Fibroblast of skin of scalp (primary cell): ENCODE measurements at places on chromosomes 2 and 18.

DNA sequence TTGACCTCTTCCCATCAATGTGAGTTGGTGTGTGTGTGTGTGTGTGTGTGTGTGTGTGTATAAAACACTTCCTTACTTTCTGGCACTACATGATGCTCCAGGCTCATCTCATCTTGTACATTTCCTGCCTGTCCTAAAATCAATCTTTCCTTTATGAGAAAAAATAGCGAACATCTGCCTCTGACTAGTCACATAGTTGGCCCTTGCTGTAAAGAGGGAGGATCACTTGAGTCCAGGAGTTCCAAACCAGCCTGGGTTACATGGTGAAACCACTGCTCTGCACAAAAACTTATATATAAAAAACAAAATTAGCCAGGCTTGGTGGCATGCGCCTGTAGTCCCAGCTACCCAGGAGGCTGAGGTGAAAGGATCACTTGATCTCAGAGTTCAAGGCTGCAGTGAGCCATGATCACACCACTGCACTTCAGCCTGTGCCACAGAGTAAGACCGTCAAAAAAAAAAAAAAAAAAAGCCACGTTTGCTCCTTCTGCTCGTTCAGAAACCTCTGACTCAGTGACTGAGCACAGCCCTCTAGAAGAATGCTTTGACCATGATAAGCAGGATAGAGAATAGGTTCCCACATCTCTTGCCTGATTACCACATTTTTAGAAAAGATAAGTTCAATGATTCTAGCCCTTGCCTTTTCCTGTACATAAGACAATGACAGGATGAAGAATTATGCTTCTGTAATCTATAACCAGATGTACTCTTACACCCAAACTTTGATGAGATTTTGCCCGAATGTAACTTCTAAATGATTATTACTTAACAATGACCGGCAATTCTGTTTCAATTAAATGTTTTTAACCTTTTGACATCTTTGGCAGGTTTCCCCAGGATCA lies 45.2 kb upstream of the ST3GAL5 start:
- peak; percentile 81 for DNase-seq

DNA sequence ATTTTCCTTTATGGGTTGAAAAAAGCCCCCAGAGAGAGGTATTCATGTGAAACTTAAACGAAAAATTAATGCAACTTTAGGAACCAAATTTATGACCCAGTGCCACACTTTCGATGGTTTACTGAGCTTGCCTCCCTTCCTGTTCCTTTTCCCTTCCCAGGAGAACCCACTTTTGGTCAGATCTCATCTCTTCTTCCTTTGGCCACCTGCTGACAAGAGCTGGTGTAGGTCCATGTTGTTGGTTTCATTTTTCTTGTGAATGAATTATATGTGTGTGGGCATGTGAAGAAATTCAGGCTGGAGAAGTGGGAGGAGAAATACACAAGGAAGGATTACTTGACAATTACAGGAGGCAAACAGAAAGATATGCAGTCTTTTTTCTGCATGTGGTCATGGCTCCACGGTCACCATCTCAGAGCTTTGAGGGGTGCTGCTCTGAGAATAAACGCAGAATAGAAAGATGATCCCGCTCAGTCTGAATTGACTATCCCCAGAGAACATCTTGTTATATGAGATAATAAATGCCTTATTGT lies 111.3 kb upstream of the TCF4 start:
- DNase-seq = peak; percentile 29

DNA sequence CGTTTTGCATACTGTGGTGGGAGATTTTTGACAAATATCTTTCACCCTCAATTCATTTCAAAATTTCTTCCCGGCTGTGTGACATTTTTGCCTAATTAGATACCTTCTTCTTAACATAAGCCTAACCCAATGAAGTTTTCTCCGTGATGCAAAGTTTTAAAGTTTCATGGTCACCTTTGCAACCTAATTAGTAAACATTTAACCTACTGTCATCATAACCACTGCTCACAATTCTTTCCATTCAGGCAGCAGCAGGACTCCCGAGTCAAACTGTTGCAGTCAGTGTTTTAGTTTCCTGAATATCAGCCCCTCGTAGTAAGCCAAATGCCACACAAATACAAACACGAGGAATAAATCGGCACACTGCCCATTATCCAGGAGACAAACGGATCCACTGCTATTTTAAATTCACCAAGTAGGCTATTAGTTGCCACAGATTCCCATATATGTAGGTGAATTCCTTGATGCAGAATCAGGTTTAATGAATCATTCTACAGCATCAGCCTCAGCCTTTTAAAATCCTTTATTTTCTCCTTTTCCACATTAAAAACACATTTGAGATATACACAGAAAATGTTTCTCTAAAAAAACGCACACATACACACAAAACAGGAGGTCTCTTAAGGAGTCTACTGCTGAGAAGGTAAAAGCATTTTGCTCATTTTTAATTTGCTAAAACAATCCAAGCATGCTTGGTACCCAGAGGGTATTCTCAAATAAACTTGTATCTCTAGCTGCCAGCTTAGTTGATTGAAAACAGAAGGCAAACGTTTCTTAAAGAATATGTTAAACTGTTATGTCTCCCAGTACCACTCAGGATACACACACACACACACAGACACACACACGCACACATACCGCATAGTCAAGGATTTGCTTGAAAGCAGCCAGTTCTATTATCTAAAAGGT lies 106.5 kb upstream of the KCTD1 start:
- DNase-seq = peak; percentile 16

GRCh38 chr2:203909261-203909967 lies 27.1 kb upstream of the ICOS start:
- DNase-seq = peak; percentile 77

DNA sequence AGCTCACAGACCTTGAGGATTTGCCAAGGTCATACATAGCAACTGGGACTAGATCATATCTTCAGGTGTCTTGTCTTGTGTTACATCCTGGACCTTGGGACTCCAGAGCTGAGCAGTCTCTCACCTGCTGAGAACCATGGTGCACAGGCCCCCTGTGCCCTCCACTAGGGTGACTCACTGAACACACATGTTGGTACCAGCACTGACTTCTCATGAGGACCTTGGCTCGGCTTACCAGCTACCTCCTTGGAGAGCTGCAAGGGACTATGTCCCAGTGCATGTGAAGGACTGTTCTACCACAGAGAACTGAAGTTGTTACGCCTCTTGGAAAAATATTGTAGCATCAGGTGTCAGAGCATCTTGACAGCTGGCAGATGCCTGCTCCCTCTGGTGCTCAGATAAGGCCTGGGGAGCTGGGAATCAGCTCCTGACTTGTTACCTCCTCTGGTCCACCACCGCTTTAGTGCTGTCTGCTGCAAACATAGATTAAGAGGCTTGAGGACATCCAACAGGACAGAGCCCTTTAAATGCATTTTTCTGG lies 72.1 kb downstream of the WDSUB1 start:
- no peak for DNase-seq
